ENCODE measurements at places on chromosomes 6 and 20.

DNA sequence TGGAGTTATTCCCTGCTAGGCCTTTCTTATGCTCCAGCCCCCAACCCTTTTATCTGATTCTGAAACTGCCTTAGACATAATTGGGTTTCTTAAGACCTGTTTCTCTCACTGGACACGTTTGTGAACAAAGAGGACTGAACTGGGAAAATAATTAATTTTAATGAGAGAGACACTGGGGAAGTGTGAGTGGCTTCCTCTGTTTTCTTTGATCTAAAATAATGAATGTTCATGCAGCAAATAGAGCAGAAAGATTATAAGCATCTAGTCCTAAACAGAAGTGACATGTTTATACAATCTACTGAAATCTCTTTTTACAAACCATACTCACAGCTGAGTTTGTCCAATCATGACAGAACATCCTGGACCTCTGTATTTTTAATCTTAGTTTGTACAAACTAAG lies 157.6 kb downstream of the SH3BGRL2 start:
- DNase-seq: no peak

DNA sequence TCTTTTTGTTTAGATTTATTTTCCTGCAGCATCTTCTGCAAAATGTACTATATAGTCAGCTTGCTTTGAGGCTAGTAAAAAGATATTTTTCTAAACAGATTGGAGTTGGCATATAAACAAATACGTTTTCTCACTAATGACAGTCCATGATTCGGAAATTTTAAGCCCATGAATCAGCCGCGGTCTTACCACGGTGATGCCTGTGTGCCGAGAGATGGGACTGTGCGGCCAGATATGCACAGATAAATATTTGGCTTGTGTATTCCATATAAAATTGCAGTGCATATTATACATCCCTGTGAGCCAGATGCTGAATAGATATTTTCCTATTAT lies 3.2 kb downstream of the FOXC1 start:
- no peak for DNase-seq

GRCh38 chr6:151803743-151804142 lies 3.7 kb upstream of the ESR1 start:
- DNase-seq: no peak

DNA sequence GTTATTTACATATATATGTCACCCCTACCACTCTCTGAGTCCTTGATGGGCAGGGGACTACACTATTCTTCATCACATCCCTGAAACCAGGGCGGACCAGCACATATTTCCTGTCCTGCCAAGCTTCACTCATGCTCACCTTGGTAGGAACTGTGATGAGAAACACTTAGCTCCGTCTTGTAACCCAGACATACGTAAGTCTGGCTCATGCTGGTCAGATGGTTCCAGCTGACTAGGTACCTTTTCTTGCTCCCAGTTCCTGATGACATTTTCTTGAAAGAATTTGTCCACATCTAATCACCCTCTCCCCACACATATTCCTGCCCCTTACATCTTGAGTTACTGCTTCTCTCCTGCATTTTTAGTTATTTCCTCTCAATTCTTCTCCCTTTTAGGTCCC lies 122.2 kb upstream of the MYLIP start:
- no peak for DNase-seq

DNA sequence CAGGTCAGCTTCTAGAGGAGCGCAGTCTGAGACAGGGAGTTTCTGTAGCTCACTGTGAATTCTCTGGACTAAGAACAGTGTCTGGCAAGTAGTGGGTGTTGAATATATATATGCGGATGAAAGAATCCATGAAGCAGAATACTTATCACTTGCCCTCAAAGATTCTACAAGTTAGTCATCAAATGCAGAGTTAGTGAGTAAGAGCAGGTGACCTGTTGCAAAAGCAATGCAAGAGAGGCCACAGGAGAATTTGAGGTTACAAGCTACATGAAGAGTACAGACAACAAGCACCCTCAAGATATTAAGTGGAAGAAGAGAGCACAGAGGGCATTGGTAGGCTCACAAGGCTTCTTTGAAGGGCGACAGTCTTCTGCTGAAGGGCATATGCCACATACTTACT lies 103.4 kb upstream of the BTBD3 start:
- DNase-seq: no peak

GRCh38 chr20:49608752-49609670 lies 41.1 kb upstream of the PTGIS start:
- DNase-seq: no peak

DNA sequence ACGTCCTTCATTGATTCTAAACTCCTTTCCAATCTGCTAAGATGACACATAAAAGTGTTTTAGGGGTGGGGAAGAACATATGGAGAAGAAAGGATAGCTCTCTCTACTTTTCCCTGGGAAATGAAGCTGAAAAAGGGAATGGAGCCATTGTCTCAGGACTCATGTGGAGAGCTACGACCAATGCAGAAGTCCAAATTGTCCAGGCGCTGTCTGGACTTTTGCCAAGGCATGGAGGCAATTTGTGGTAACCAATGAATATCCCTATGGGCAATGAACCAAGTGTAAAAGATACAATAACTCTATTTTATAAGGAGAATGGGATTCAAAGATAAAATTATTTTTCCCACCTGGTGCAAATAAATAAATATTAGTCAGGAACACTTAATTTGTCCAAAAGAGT lies 16.1 kb downstream of the FBXL4 start:
- DNase-seq: no peak

DNA sequence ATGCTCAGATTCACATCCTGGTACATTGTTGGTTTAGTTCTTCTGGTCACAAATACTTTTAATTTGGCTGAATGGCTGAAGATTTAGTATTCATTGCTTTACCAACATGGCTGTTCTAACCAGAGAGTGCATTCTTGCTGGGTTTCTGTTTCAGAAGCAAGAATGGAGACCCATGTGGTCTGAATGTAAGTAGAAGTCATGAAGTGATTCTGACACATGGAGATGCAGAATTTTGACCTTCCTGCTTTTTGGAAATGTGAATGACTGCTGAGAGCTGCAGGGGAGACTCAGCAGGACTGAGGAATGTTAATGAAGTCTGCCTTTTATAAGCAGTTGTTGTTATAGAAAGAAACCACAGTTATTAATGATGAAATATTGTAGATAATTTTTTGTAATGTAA lies 576.1 kb upstream of the MARCKS start:
- DNase-seq: no peak

GRCh38 chr6:48826152-48826515 lies 636.9 kb downstream of the MMUT start:
- no peak for DNase-seq

DNA sequence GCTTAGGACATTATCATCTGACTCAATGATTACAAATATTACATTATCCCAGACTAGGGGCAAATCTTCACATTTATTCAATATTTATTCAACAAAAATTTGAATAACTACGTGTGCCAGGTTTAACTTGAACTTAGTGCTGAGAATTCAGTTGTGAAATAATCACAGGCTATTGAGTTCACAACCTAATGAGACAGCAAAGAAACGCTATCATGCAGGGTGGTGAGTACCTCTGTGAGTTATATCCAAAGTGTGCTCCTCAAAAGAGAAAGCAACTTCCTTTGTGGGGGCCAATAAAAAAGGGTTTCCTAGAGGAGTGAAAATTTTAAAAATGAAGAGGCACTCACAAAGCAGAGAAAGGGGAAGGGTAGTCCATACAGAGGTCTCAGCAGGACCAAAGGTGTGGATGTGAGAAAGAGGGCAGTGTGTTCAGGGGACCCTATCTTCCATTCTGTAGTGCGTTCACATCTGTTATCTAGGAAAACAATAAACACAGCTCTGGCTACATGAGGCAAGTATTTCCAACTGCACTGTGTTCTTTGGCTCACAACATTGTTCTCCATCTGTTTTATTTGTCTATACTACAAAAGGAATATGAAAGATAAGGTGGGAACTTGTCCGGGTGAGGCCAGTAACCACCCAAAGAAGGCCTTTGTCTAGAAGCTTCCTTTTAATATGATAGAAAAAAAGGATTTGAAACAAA lies 155.4 kb upstream of the MARCKS start:
- no peak for DNase-seq

- no peak for DNase-seq
Measured at GRCh38 chr6:95544517-95545225, 32.7 kb upstream of the MANEA start.

DNA sequence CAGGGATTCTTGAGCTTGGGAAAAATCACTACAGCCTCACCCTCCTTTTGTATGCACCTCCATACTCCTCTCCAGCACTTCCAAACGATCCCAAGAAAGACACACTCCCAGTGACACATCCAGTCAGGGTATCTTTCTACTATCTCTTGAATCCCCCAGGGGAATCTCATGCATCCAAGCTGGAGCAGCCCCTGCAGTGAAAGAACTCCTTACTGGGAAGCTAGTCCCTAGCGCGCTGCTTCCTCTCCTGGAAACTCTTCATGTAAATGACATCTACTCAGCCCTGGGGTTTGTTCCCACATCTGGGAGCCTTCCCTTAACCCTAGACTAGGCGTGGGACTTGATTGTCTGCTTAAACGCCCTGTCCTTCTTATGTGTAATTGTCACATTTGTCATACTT lies 329.1 kb upstream of the QKI start:
- DNase-seq: no peak

GRCh38 chr6:115894426-115894992 lies 166.2 kb downstream of the FRK start:
- no peak for DNase-seq

- DNase-seq: no peak
Measured at GRCh38 chr6:148440877-148441453, 98.3 kb downstream of the SASH1 start.

GRCh38 chr6:91141346-91141745 lies 554.5 kb upstream of the MAP3K7 start:
- DNase-seq: no peak

GRCh38 chr6:20416567-20417345 lies 15.1 kb downstream of the E2F3 start:
- no peak for DNase-seq

GRCh38 chr6:128307671-128308070 lies 212.7 kb downstream of the PTPRK start:
- DNase-seq: no peak

GRCh38 chr6:108432792-108433191 lies 127.9 kb upstream of the FOXO3 start:
- no peak for DNase-seq

- no peak for DNase-seq
Measured at GRCh38 chr6:79710127-79710526, 79.0 kb downstream of the SH3BGRL2 start.

GRCh38 chr20:12414446-12415274 lies 497.0 kb downstream of the BTBD3 start:
- peak; percentile 70 for DNase-seq

- peak; percentile 84 for DNase-seq
Measured at GRCh38 chr6:111552241-111552744, 53.4 kb downstream of the TRAF3IP2 start.

- no peak for DNase-seq
Measured at GRCh38 chr20:31560746-31561598, 44.1 kb upstream of the ID1 start.

DNA sequence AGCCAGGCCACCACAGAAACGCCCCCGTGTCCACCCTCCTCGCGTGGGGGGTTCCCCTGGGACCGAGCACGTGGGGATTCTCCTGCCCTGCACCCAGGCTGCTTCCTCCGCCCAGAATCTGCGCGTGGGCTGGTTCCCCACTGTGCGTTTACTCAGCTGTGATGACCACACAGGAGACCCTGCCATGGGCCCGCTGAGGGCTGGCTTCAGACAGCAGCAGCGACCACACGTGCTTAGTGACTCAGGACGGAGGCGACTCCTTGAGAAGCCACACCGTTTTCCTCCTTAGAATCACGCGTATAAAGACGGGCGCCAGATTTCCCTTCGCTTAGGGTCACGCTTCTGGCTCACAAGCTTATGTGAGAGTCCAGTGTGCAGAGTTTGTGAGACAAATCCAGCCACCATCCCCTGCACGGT lies 63.9 kb upstream of the PDE10A start:
- no peak for DNase-seq

- no peak for DNase-seq
Measured at GRCh38 chr20:20139403-20139802, 87.1 kb downstream of the CFAP61 start.

DNA sequence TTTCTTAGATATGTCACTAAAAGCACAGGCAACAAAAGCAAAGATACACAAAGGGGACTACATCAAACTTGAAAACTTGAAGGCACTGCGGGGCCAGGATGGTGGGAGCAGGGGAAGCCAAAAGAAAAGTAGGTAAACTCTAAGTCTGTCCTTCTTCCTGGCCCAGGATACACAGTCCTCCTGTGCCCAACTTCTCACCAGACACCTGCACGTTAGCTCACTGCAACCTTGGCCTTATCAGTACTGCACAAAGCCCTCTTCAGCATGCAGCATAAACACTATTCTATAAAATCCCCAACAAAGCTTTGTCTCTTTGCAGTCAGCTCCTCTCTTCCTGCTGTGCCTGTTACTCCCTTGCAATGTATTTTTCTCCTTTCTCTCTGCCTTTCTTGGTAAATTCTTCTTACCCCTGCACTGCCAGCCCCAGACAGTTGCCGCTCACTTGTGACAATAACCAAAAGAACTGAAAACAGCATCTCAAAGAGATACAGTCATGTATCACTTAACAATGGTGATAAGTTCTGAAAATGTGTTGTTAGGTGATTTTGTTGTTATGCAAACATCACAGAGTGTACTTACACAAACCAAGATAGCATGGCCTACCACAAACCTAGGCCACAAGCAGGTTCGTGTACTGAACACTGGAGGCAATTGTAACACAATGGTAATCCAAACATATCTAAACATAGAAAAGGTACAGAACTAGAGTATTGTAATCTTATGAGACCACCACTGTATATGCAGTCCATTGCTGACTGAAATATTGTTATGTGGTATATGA lies 51.2 kb downstream of the NINL start:
- no peak for DNase-seq

DNA sequence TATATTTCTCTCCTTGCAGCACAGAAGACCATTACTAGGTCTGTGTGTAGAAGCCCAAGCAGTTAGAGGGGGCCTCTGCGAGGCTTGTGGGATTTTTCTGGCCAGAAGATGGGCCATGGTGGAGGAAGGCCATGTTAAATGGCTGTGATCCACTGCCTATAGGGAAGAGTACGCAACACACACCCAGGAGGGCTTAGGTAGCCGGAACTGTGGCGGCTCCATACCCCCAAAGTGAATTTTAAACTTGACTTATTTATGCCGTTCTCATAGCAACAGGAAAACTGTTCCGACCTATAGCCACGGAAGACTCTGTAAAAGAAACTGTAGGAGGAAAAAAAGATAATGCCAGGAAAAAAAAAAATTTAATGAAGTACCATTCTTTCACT lies 69.5 kb downstream of the SLX4IP start:
- no peak for DNase-seq

- no peak for DNase-seq
Measured at GRCh38 chr20:54585217-54585616, 109.8 kb downstream of the DOK5 start.

GRCh38 chr6:117169781-117170281 lies 95.5 kb upstream of the VGLL2 start:
- no peak for DNase-seq

- no peak for DNase-seq
Measured at GRCh38 chr20:49276961-49277785, 684 bp downstream of the ZNFX1 start.

Measured in putamen (tissue), 1 donor.